ENCODE measurements at places on chromosomes 6 and 20.

GRCh38 chr6:170279977-170280688 lies 10.7 kb downstream of the DLL1 start:
- peak; percentile 71 for DNase-seq

GRCh38 chr20:10576411-10577090 lies 97.2 kb downstream of the JAG1 start:
- no peak for DNase-seq

DNA sequence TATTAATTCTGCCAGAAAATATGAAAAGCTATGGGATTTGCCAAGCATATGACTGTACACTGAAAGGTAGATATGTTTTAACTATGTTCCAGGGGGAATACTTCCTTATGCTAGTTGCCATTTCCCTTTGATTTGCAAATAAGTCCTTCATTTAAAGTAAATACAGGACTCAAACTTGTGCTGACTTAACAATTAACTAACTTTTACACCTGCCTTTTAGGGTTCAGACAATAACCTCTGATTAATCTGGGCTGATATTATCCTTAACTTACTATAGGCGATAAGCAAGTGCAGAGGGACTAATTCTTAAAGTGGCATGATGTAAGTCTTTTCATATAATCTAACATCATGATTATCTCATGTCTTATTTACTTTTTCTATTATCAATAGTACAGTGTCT lies 143.1 kb downstream of the AHI1 start:
- no peak for DNase-seq

DNA sequence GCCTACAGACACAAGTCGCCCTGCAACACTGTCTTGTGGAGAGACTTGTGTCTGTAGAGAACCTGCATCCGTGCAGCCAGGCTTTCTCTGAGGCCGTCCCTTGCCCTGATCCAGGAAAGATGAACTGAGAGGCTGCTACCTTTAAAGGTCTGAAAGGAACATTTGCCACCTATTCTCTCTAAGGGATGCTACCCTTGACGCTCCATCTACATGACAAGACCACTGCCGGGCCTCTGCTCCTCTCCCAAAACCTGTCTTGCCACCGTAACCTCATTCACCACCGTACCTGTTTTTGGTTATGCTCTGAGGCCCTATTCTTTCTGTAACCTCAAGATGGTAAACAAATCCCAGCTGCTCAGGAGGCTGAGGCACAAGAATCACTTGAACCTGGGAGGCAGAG lies 73.9 kb downstream of the FOXF2 start:
- no peak for DNase-seq

DNA sequence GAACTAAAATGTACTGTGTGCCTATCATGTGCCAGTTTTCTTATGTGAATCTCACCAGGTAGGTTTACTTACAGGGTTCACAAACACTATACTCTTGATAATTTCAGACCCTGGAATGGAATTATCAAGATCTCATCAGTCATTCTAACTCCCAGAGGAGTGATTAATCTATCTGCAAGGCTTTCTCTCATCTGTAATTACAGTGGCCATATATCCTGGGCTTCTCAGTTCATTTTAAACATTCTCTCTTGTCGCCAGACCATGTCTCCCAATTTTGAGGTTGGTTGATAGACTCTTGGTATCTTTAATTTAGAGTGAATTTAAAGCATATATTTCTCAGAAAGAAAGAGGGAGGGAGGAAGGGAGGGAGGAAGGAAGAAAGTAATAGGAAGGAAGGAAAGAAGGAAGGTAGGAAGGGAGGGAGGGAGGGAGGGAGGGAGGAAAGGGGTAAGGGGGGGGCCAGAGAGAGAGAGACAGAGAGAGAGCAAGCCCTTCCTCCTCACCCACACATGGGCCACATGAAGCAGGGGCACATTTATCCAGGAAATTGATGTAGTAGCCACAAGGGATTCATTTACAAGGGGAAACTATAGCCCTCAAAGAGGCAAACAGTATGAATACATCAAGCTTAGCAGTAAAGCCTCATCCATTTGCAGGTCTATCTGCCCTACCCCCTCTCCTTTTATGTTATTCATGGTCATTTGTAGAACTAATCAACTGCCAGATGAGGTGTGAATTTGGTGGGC lies 25.8 kb upstream of the NRSN1 start:
- DNase-seq, result no peak

GRCh38 chr6:53115113-53115512 lies 33.5 kb downstream of the GCM1 start:
- DNase-seq, result no peak

GRCh38 chr6:87742106-87742505 lies 40.1 kb upstream of the AKIRIN2 start:
- DNase-seq, result no peak

DNA sequence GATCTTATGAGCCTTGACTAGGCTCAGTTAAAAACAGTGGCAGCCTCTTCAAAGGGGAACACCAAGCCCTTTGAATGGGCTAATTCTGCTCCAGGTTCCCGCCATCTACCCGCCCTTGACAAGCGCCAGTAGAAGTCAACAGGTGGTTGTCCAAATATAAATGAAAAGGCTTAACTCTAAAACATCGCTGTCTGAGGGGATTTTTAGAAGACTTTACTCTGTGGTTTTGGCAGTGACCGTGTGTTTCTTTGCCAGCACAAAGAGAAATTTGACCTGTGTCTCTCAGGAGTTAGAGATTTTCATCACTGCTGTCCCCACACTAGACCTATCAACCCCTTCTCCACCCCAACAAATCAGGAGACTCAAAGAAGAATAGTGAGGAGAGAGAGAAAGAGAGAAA lies 19.8 kb upstream of the SIM1 start:
- DNase-seq, result no peak

DNA sequence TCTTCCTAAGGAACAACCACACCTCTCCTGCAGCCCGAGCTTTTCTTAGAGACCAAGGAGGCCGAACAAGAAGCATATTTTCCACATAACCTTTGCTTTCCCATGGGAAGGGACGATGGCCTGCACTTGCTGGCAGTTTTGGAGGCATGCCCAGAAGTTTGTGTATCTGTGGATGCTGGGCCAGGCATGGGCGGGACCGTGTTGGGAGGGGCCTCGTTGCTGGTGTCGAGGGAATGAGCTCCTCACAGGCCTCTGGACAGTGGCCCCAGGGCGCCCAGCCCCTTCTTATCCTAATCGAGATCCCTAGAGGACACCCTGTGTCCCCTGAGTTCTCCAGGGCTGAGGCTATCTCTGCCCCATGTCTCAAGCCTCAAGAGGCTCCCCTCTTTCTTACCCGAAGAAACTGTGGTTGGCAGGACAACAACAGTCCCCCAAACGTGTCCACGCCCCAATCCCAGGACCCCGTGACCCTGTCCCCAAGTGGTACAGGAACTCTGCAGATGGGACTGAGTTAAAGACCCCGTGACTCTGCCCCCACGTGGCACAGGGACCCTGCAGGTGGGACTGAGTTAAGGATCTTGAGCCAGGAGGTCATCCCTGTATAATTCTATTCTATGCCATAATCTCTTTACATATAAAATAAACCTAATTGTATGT lies 99.5 kb upstream of the BHLHE23 start:
- DNase-seq, result no peak

GRCh38 chr6:73308712-73309534 lies 45.2 kb downstream of the DPPA5 start:
- DNase-seq, result peak; percentile 55

DNA sequence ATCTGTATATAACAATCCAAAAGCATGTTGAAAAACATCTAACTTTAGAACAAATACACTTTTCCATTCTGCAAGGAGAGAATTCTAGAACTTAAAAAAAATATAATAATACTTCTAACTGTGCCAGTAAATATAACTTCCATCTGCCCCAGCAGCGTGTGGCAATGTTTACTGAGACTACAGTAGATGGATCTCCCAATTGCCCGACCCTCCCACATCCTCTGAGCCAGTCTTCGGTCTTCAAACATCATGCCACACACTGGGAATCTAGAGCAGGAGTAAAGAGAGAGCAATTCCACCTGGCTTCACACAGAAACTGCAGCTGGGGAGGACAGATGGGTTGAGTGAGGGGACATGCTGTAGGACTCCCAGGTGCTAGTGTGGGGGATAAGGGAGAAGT lies 121.3 kb upstream of the NHSL1 start:
- no peak for DNase-seq

GRCh38 chr6:32298632-32299336 lies 72.9 kb downstream of the TSBP1 start:
- DNase-seq, result no peak

GRCh38 chr6:154951345-154952200 lies 43.5 kb upstream of the TIAM2 start:
- no peak for DNase-seq

DNA sequence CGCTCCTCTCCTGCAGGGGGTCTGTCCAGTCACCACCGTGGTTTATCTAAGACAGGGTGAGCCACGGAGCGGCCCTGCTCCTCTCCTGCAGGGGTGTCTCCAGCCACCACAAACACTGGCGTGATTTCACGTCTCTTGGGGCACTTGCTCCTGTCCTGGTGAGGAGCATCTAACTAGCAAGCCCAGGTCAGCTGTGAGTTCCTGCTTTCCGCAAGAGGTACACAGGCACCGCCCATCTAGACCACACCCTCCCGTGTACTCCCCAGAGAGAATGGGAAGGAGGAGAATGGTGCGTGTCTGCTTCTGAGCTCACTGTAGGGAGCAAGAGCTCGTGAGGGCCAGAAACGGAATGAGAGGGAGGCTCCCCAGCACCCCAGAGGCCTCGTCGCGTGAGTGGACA lies 40.7 kb downstream of the DACT2 start:
- DNase-seq, result no peak

GRCh38 chr6:26597821-26598220 lies 1.1 kb downstream of the ABT1 start:
- DNase-seq, result no peak

DNA sequence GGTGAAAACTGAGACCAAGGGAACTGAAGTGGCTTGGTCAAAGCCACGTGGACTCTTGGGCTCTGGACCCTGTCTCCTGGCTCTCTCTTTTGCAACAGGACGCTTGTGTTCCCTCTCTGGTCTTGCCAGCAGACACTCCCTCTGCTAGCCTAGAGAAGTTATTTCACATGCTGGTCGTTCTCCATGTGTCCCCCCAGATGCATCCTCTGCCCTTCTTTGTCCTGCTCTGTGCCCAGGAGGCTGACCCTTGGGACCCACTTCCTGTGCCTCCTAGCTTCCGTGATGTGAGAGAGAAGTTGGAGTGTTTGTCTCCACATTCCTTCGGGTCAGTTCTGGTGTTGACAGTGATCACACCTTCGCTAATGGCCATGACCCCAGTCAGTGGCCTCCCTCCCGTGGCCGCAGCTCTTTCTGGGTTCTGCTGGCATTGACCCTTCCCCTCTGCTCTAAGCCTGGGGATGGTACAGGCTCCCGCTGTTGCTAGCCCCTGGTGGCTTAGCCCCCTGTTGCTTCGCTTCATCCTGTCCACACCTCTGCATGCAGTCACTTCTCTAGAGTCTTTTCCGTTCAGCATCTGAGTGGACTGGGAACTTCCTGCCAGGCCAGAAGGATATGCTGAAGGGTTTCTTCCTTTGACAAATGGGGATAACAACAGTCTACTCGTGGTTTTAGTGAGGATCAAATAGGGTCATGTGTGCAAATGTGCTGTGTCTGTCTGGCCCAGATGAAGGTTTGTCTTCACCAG lies 70.1 kb upstream of the BMP2 start:
- DNase-seq, result no peak

GRCh38 chr6:151101161-151101815 lies 138.5 kb upstream of the AKAP12 start:
- DNase-seq, result no peak

DNA sequence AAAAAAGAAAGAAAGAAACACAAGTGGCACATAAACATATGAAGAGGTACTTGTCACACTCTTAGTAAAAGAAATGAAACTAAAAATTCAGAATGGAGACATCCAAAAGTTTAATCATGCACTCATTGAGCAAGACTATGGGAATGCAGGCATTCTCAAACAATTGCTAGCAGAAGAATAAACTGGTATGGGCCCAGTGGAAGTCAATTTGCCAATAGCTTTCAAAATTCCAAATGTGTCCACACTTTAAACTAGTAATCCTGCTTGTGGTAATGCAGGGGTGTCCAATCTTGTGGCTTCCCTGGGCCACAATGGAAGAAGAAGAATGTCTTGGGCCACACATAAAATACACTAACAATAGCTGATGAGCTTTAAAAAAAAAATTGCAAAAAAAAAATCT lies 97.4 kb downstream of the EPB41L2 start:
- DNase-seq, result no peak

DNA sequence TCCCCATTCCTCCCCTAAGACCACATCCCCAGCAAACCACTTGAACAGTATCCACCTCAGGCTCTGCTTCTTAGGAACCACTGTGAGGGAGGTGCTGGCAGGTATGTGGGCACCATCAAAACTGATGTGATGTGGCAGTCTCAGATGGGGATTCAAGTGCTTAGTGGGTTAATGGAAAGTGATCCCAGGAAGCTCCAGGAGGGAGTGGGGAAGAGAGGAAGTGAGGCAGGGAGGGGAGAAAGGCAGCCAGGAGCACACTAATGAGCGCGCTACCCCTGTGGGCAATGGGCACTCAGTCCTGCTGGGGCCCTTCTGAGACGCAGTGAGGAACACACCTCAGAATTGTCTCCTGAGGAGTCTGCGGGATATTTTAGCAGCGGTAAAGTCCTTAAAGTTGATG lies 263.1 kb upstream of the MOCS1 start:
- no peak for DNase-seq

GRCh38 chr6:33170176-33171015 lies 21.9 kb downstream of the COL11A2 start:
- no peak for DNase-seq

DNA sequence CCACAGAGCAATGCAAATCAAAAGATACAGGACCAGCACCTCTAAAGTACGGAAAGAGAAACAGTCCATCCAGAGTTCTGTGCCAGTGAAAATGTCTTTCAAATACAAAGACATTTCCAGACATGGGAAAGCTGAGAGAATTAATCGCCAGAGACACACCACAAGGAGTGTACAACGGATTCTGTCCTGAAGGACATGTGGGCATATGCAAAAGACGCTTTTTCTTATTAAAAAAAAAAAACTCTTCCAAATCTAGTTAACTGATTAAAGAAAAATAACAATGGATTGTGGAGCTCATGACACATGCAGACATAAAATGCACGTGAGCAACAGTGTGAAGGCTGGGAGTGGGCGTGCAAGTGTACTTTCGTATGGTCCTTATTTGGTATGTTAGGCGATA lies 22.8 kb downstream of the KIF25 start:
- DNase-seq, result no peak

GRCh38 chr20:6407163-6407562 lies 284.3 kb upstream of the FERMT1 start:
- DNase-seq, result no peak

DNA sequence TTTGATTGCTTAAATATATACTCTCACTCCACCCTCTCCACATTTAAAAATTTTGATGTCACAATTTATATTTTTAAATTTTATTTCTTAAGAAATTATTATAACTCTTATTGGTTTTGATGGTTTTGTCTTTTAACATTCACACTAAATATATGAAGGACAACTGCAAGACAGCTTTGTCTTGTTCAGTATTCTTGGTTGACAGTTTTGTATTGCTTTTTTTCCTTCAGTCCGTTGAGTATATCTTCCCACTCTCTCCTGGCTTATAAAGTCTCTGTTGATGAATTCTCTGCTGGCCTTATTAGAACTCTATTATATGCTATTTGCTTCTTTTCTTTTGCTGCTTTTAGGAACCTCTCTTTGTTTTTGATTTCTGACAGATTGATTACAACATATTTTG lies 392.2 kb downstream of the C6orf118 start:
- DNase-seq, result no peak

Measured in NCI-H1930 (cell line).